ENCODE measurements at places on chromosomes 7 and 10.

DNA sequence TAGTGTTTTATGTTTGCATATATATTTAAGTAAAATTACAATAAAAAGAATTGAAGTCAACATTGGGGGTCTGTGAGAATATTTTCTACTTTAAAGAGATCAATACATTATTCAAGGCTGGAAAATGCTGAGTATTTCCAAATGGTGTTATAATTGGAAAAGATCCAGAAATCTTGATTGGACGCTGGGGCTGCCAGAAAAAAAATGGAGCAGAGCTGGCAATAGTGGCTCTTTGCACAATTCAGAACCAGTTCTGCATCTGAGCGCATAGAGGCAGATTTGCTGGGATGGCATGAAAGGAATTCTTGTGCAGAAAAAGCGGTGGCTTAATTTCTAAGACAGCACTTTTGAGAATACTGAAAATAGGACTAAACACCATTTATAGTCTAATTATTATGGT is 10.8 kb upstream of the VWC2 start:
- no peak for DNase-seq

DNA sequence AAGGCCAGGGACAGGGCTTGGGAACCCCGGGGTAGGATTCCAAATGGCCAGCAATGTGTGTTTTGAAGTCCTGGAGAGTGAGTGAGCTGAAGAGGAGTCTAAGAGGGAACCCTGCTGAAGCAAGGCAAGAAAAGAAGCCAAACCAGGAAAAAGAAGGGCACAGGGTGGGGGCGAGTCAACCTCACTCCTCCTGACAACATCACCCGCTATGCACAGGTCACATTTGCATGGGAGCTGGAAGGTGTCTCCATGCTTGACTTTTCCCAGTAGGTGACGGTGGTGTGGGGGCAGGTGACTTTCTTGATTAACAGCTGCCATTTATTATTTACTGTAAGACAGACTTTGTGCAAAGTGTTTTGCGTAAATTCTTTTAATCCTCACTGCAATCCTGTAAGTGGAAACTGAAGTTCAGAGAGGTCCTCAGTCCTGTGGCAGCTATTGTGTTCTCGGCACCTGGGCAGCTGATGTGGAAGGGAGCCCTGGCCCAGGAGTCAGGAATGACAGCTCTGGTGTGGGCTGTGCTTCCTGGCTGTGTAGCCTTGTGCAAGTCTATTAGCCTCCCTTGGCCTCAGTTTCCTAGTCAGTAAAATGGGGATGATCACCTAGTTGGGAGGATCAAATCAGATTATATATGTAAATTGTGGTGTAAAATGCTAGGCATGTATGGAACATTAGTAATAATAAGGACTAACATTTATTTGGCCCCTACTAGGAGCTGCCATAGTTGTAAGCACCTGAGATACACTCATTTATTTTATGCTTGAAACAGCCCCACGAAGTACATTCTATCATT is 90.9 kb downstream of the SH3PXD2A start:
- no peak for DNase-seq

- no peak for DNase-seq
Measured at GRCh38 chr10:34962866-34963265, 127.3 kb downstream of the CUL2 start.

- no peak for DNase-seq
Measured at GRCh38 chr7:83629117-83629880, 19.6 kb downstream of the SEMA3E start.

GRCh38 chr10:3036155-3037021 is 31.0 kb upstream of the PFKP start:
- DNase-seq, result no peak

GRCh38 chr10:114550756-114551635 is 107.1 kb downstream of the ABLIM1 start:
- no peak for DNase-seq

DNA sequence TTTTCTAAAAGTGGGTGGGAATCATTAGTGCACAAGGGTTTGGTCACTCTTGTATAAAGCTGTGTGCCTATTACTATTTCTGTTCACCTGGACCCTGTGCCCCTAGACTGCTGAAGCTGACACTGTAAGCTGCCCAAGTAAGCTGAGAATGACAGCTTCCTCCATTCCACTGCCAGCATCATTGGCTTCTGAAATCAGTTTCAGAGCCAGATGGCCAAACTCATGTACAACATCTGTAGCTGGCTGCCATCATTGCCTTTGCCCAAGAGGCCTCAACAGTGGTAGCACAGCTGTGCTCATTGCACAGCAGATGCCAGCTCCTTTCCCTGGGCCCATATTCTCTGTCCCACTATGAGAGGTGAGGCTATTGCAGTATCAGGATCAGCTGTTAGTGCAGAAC is 165.7 kb downstream of the CPEB3 start:
- DNase-seq, result no peak

DNA sequence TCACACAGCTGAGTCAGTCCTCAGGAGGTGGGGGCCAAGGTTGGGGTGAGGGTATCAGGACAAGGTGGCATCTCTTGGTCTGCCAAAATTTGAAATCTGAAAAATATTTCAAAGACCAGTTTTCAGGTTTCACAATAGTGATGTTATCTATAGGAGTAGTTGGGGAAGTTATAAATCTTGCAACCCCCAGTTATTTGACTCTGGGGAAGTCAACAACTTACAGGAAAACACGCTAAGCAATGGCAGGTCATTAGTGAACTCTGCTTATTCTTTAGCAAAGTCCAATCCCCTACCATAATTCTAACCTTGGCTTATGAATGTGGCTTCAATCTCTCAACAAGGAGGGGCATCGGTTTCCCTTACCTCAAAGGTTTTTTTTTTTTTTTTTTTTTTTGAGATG is 94.9 kb downstream of the MARCHF5 start:
- no peak for DNase-seq

GRCh38 chr10:75042292-75042974 is 69.0 kb upstream of the SAMD8 start:
- DNase-seq, result peak; percentile 93

GRCh38 chr7:30143748-30144251 is 9.0 kb downstream of the MTURN start:
- no peak for DNase-seq

GRCh38 chr7:131225619-131226513 is 101.8 kb upstream of the MKLN1 start:
- DNase-seq, result no peak

DNA sequence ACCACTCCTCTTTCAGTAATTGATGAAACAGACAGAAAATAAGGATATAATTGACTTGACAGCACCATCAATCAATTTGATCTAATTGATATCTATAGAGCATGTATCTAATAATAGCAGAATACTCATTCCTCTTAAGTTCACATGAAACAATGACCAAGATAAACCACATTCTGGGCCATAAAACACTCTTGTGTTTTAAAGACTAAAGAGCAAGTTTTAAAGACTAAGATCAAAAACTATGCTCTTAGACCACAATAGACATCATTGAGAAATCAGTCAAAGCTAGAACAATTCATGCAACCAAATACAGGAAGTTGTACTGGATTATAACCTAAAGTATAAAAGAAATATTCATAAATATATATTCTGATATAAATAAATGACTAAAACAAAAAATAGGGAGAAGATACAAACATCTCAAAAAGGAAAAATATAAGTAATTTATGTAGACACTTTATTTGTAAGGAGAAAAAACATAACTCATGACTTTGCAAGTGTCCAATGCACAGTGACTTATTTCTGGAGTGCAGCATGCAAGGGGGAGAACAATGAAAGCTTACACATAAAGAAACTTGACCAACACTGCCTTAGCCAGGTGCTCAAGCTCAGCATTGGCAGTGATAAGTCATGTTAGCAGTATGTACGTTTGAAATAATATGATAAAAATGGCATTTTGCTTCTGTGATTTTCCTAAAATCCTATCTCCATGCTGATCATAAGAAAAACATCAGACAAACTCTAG is 312.7 kb upstream of the IGFBP3 start:
- no peak for DNase-seq

DNA sequence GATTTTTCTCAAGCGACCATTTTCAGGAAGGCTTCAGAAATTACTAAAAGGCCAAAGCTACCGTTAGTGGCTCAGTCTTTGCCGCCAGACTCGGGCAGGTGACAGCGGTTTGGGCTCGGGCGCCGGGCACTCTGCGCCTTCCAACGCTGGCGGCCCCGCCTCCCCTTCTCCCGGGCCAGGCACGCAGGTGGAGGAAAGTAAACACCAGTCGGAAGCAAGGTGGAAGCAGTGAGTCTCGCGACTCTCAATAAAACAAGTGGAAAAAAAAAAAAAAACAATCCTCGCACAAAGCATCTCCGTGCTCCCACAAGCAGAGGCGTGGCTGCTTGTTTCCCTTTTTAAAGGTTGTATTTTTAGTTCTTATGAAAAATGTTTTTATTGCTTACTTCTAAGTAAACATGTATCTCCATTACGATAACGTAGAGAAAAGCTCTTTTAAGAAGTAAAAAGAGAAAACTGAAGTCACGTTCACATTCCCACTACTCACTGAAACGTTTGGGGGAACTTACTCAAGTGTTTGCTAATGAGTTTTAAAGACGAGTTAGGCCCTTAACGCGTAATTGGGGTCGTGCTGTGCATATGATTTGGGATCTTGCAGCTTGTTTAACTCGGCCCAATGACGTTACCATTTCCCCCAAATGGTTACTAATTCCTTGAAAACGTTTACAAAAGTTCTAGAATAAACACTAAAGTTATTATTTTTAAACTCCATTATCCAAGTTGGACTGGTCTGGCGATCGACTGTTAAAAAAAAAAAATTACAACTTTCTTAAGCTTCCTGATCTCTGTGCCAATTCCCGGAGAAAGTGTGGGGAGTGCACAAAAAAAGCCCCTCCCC is 864 bp downstream of the CDCA7L start:
- DNase-seq, result no peak
